ENCODE measurements at places on chromosomes 11 and 22.

DNA sequence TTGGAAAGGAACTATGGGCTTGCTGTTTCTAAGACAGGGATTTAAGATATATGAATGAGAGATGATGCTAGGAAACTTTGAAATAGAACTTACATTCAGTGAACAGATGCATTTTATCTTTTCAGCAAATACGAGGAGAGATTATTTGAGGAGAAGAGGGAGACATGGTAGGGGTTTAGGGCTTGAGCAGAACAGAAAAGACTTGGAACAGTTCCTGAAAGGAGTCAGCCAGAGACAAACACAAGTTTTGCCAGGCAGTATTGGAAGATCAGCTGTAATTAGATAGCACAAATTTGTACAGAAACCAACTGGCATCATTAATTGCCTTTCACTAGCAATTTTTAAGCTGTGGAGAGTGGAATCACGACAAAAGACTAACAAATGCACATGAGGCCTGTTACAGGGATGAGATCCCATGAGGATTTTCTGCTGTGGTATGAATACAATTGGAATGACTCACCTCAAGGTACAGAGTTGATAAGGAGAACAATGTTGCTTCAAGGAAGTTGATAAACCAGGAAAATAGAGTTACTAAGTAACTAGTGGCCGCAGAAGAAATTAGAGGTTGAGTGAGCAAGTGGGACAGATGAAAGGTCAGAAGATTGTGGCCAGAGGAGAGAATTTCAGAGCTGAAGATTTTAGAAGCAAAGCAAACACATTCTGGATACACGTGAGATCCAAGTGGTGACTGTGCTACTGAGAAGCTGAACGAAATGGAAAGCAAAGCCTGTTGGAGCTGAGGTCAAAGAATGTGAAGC, 67.9 kb downstream of the CYB5R2 start:
- DNase-seq: no peak

GRCh38 chr11:33551051-33551450, 149.6 kb downstream of the C11orf91 start:
- DNase-seq: no peak

GRCh38 chr11:36343436-36343835, 47.3 kb downstream of the PRR5L start:
- no peak for DNase-seq

DNA sequence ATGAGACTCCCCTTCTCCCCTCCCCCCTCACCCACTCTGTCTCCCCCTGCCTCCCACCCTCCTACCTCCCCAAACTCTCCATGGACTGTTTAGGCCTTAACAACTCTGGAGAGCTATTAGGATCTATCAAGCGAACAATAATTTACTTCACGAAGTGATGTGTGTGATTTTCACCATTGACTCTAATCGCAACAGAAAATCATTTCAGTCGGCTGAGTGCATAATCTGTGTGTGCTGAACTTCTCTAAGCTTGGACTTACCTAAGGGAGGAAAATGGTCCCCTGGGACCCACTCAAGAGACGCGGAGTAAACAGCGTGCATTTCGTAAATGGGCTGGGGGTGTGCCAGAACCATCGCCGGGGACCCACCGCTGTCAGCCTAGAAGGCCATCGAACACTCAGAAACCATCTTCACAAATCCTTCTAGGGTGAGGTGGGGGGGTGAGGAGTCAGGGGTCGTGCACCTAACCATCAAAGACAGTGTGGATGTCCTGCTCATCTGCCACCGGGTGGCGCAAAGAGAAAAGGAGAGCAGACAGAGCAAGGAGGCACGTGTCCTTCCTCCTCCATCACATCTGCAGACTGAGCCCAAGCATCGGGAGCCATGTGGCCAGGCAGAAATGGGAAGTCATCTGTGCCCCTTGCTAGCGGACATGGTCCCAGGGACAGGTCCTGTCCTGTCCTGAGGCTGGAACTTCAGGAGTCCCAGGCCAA, 62.1 kb upstream of the NUP50 start:
- DNase-seq: peak; percentile 62

- no peak for DNase-seq
Observed at GRCh38 chr22:19614536-19614863, 90.3 kb upstream of the CLDN5 start.

DNA sequence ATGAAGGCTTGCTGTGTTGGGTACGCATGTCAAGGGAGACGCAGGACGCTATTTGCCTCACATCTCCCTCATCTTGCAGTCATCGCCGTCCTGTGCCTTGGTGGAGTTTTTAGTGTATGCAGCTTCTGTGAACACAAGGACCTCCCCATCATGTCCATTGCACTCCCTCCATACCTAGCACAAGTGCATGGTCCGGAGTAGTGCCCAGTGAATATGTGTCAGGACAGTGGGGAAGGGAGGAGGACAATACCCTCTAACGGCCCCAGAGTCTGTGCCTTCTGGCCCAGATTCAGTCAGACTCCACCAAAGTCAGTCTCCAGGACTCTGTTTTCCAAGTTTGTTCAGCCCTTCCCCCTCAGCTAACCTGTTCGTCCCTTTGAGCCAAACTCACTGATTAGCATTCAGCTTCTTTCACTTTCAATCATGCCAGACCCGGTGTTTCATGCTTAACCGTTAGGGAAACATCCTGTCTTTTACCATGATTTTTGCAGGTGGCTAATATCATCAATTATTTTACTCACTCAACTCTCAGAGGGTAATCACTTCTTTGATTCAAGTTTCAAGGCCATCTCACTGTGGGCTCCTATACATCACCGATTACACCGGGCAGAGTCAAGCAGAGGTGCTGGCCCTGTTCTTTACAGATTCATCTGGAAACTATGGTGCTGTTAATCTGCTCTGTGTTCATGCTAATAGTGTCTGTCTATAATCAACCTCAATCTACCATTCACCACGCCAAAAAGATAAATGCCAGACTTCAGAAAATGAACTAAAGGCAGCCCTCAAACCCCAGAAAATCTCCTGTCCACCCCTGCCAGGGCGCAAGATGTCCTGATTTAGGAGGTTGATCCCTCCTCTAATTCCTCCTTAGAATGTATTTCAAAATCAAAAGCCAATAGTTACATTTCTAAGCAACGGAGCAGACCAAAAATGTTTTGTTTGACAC, 156.5 kb downstream of the RRAS2 start:
- DNase-seq: no peak

DNA sequence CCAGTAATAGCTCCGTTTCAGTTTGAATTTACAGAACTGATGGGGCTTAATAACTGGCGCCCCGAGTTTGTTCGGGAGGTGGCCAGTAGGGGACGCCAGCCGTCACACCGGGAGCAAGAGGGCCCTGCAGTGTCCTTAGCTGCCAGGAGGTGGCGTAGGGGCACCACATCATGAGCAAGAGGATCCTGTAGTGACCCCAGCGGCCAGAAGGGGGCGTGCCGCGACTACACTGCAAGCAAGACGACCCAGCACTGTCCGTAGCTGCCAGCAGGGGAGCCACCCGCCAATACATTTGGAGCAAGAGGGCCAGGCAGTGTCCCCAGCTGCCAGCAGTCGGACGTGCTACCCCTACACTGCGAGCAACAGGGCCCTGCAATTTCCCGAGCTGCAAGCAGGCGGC, 663.7 kb upstream of the B3GAT1 start:
- no peak for DNase-seq

DNA sequence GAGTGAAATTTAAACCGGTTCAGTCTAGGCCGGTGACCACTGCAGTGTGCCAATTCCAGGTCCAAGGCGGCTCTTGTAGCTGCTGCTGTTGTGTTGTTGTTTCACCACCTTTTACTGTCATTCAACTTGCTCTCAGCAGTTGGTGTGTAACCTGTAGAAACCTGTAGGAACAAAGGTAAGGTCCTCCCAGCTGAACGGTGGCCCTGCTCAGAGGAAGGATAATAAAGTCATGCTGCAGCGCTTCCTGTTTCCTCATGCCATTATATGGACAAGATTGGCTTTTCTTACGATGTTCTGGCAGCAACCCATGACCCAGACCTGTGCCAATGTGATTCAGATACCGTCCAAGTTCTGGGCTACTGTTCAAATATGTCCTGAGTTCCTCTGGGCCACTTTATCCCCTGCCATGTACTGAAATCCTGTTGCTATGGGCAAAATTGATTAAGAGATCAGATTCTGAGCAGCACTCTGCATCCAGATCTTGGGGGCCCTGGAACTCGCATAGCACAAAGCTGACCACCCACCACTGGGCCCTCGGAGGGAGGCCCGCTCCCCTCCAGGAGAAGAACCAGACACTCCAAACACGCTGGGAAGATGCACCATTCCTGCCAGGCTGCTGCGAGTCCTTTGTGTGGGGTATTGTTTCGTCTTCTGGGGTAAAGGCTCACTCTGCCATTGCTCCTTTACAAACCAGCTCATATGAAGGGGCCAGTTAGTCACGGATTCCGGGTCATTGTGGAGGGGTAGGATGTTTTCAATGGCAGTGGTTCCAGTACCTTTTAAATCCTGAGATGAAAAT, 13.2 kb downstream of the FAM181B start:
- no peak for DNase-seq
